ENCODE measurements at places on chromosomes 7 and 10.

GRCh38 chr7:7858559-7858958 lies 110.0 kb upstream of the GLCCI1 start:
- DNase-seq: peak; percentile 12

GRCh38 chr10:18164093-18164492 lies 23.9 kb downstream of the CACNB2 start:
- no peak for DNase-seq

GRCh38 chr7:13933536-13933935 lies 55.9 kb downstream of the ETV1 start:
- DNase-seq: no peak

DNA sequence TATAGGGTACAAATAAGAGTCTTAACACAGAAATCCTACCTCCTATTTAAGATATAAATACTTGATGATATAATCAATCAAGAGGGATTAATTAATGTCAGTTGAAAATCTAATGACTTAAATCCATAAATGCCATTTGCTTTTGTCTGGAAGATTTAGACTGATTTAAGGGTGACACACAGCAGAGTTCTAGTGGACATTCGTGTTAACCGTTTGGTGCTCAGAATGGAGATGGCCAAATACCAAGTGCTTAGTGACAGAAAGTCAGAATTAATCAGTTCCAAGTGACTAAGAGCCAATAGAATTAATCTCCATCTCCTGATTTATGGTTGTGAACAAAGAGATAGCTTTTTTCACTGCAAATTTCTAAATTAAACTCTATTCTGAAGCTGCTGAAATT lies 36.2 kb downstream of the NAMPT start:
- DNase-seq: no peak

DNA sequence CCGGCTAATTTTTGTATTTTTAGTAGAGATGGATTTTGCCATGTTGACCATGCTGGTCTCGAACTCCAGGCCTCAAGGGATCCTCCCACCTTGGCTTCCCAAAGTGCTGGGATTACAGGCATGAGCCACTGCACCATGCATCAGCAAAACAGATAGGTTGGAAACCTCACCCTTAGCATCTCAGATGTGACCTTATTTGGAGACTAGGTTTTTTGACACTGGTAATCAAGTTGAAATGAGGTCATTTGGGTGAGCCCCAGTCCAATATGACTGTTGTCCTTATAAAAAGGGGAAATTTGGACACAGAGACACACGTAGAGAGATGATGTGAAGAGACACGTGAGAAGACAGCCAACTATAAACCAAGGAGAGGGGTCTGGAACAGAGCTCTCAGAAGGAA lies 42.5 kb upstream of the TPST1 start:
- no peak for DNase-seq

- no peak for DNase-seq
These were observed 167.5 kb downstream of the NRF1 start for GRCh38 chr7:129778770-129779601.

DNA sequence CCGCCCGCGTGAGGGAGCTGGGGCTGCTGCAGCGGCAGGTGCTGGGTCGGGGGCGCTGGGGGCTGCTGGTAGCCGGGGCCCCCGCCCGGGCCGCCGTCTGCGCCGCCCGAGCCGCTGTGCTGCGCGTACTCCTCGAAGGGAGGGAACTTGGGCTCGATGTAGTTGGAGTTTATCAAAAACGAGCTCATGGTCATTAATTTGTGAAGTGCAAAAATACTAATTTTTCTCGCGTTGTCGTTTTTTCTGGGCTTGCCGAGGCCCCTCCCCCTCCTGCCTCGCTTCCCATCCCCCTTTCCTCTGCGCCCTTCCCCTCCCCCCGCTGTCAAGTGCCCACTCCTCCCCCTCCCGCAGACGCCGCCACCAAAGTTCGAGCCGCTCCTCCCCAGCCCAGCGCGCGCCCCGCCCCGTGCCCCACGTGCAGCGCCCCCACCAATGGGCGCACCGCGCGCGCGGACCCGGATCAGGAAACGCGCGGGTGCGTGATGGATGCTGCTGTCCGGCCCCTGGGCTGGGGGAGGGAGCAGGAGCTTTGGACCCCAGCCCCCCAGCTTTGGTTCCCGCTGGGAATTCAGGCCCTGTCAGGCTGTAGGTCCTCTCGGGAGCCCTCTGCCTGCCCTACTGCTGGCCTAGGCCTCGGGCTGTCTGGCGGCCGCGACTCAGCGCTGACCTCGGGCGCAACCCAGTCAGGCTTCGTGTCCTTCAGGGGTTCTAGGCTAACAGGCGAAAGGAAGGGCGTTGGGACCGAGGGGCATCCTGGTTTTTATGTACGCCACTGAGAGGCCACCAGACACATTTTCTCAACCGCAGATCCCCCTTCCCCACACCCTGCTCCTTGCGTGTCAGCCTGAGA lies at the start of gene HOXA4:
Gene HOXA4, minus strand, starts transcription at position 218 of the 850 bp plus-strand sequence. Its CDS starts 24 bp downstream, at position 194.
- no peak for DNase-seq

DNA sequence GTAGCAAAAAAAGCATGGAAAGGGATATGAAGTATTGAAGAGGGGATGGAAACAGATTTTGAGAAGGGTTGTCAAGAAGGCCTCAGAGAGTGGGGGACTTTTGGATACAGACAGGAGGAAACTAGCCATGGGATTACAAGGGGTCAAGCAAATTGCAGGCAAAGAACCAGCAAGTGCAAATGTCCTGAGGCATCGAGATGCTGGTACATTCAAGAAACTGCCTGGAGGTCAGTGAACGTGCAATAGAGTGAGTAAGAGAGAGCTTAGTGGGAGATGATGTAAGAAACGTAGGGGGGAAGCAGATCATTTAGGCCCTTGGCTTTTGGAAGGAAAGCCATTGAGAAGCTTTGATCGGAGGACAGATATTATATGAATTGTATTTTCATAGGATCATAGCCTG lies 227.4 kb upstream of the AGK start:
- no peak for DNase-seq

DNA sequence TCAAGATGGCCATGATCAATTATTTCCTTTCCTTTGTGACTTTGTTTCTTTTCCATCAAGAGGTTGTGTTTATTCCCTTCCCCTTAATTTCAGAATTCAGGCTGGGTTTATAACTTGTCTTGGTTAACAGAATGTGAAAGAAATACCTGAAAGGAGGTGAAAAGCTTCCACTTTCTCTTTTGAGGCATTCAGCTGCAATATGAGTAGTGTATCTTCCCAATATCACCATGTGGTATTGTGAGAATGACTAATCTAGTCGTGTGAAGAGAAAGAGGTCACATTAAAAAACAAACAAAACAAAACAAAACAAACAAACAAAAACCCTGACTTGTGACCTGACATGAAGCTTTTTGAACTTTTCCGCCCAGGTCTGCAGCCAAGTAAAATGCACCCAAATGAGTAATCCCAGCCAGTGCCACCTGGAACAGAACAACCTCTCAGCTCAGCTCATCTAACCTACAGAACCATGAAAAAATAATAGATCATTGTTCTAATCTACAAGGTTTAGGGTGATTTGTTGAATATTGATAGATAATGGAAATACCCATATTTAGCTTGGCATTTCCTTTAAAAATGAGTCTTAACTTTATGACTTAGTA lies 70.8 kb upstream of the TEX47 start:
- no peak for DNase-seq

DNA sequence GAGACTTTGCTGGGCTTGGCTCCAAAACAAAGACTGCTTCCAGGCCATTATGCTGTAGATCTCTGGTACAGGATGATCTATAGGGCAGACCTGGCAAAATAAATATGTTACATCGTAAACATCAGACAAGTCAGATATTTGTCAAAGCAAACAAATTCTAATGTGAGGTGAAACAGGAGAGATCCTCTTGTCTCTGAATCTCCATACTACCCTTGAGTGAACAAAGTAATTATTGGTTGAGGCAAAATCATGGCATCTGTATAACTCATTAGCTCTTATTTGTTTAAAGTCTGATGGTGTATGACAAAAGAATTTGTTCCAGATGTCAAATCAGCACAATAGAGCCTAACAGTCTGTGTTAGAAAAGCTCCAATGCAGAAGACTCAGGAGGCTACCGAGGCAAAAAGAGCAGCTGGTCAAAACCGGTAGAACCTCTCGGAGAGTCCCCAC lies 1291.5 kb downstream of the TYW1 start:
- no peak for DNase-seq

- DNase-seq: no peak
These were observed 191.7 kb upstream of the KLF6 start for GRCh38 chr10:3976718-3977117.

GRCh38 chr7:39386718-39387117 lies 179.5 kb upstream of the YAE1 start:
- DNase-seq: no peak

DNA sequence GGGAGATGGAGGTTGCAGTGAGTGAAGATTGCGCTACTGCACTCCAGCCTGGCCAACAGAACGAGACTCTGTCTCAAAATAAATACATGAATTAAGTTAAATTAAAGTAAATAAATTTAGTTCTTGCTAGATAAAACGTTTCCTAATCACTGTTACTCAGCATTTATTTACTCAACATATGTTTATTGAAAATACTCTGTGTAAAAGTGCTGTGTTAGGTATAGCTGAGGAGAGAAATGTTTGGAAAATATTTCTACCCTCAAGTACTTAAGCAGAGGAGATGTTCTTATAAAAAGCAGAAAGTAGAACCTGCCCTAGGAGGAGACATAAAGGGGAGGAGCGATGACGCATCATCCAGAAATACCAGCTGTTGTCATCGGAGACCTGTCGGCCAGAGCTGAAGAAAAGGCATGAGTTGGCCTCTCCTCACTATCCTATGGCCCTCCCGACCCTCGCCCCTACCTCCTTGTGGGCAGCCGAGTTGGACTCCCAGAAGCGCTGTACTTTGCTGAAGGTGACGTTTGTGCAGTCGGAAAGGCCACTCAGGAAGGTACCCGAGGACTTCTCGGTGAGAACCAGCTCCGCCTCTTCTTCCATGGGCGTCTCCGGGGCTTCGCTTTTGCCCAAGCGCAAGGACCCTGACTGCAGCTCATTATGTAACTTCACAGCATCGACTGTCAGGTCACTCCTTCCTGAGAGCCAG lies 1.1 kb downstream of the RRP12 start:
- no peak for DNase-seq

DNA sequence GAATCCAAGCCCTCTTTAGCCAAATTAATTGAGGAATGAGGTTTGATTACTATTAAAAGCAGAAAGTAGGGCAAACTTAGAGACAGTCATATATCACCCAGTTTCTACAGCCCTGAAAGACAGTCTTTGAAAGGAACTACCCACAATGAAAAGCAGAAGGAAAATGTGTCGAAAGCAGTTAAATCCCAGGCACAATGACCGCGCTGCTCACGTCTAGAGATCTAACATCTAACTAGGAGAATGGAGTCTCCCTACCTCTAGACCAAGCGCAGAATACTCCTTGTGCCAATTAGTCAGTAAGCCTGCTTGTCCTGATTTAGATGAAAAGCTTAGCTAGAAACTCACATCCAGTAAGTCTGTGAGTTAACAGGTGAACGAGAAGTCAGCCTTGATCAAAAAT lies 350.0 kb downstream of the FGFR2 start:
- DNase-seq: no peak

GRCh38 chr10:85791818-85792532 lies 574.6 kb downstream of the GRID1 start:
- no peak for DNase-seq

DNA sequence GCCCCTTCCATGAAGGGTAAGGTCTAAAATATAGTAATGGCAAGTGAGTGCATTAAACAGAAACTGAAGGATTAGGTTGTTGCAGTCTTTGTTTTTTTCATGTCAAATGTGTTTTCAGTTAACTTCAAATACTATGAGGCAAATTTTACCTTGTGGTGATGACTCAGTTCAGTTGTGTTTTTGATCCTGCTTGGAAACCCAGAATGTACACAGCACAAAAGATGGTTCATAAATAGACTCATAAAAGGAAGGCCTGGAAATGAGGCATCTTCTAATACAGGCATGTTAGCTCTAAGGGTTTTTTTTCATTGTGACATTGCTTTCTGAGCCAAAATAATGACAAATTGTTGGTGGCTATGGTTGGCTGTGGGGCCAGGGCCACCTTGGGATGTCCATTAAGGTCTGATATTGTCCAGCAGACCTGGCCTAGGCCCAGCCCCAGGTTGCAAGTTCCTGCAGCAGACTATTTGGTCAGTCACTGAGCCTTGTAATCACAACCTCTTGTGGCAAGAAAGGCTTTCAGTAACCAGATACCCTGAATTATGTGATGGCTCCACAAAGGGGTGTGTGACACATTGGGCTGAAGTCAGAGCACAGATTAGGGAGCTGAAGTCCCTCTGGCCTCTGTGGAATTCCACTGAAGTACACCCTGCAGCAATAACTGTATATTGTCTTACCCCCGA lies 69.0 kb upstream of the SAMD8 start:
- no peak for DNase-seq

DNA sequence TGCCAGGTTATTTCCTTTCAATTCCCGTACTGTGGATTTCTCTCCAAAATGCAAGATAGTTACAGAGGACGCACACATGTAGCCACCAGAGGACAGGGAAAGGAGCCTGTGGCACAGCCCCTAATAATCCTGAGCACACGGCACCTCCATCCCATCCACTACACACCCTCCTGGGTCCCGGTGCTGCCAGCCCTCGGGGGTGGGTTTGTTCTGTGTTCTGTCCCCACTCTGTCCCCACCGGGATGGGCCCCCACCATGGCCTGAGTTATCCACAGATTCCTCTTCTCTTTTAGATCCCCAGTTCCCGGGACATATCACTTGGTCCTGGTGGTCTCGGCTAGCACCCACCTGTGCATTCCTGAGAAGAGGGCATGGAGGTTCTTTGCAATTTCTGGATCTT lies 196.9 kb upstream of the PPP2R2D start:
- no peak for DNase-seq

GRCh38 chr7:95398155-95398940 lies 2.2 kb upstream of the PON3 start:
- DNase-seq: no peak
